ENCODE measurements at places on chromosomes 2 and 18. TPM values are rescaled to one million over a fixed set of nuclear protein-coding genes. Genes with fewer than 3 reads are reported as not detected.
A peak's percentile ranks its signal among the peaks of the same experiment; 100 is the strongest.

DNA sequence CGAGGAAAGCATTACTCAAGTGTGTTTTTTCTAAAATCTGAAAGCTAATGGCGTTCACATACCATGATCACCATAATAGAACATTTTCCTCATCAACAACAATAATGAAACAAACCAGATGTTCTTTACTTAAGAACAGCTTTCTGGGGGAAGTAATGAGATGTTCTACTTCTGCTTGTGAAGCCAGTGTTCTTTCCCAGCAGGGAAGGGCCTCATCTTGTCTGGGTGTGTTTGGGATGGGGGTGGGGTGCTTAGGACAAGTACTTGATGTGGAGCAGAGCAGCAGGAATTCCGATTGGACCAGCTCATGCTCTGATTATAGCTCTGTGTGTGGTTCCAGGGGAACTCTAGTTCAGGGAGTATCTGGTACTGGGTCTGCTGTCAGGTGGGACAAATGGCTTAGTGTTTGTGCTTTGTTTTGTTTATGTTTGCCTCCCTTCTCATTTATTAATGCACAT, 163.0 kb upstream of the NOSTRIN start:
- H3K4me1 ChIP-seq, result peaks cover 6% of the 10 kb centered on the region
- H3K4me3 ChIP-seq, result no peak overlapping the region
- no peak for DNase-seq
- no peaks in the 10 kb centered on the region for H3K27me3 ChIP-seq
- no peak overlapping the region for H3K27ac ChIP-seq

DNA sequence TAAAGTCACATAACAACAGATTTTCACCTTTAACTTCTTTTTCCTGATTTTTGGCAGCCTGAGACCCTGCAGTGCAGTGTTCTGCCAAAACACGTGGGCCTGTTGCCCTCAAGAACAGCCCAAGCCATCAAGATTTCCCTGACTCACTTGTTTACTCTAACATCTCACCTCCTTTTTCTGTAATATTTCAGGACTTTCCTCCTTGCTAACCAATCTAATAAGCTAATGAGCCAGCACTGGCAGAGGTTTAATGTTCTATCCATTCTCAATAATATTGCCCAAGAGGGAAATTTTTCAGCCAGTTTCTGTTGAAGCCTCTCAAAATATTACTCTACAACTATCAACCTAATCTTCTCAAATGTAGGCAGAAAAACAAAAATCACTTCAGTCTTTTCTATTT, 635.2 kb downstream of the DPP10 start:
- no peaks in the 10 kb centered on the region for H3K27me3 ChIP-seq
- H3K4me1 ChIP-seq, result no peaks in the 10 kb centered on the region
- H3K36me3 ChIP-seq, result no peaks in the 10 kb centered on the region
- no peak overlapping the region for H3K27ac ChIP-seq

GRCh38 chr2:201607568-201607967, 35.7 kb downstream of the TMEM237 start:
- no peaks in the 10 kb centered on the region for H3K36me3 ChIP-seq
- peaks cover 23% of the 10 kb centered on the region for H3K27me3 ChIP-seq
- no peak for DNase-seq

The RAMP1 gene
- total RNA-seq, result 5.8 TPM

GRCh38 chr18:42268798-42269197, 313.8 kb downstream of the PIK3C3 start:
- H3K36me3 ChIP-seq, result no peaks in the 10 kb centered on the region
- H3K27me3 ChIP-seq, result no peaks in the 10 kb centered on the region
- H3K27ac ChIP-seq, result no peak overlapping the region
- no peak overlapping the region for H3K4me3 ChIP-seq
- no peak for DNase-seq

The ALPP gene
- total RNA-seq, result not detected

The ZNF521 gene
- total RNA-seq, result not detected

- H3K36me3 ChIP-seq, result peaks cover 3% of the 10 kb centered on the region
- H3K4me3 ChIP-seq, result no peak overlapping the region
- H3K4me1 ChIP-seq, result peaks cover 31% of the 10 kb centered on the region
- H3K27ac ChIP-seq, result no peak overlapping the region
- no peaks in the 10 kb centered on the region for H3K27me3 ChIP-seq
Observed at GRCh38 chr2:148519013-148519412, 125.5 kb upstream of the EPC2 start.

The CHRND gene
- not detected for total RNA-seq

GRCh38 chr2:56688661-56689060, 504.9 kb downstream of the CCDC85A start:
- no peaks in the 10 kb centered on the region for H3K36me3 ChIP-seq
- H3K4me3 ChIP-seq, result no peak overlapping the region
- H3K4me1 ChIP-seq, result no peaks in the 10 kb centered on the region
- H3K27ac ChIP-seq, result no peak overlapping the region
- DNase-seq, result no peak

GRCh38 chr2:78281164-78281563, 744.3 kb upstream of the REG3G start:
- no peaks in the 10 kb centered on the region for H3K36me3 ChIP-seq
- H3K4me3 ChIP-seq, result no peak overlapping the region
- H3K4me1 ChIP-seq, result no peaks in the 10 kb centered on the region
- H3K27me3 ChIP-seq, result no peaks in the 10 kb centered on the region

- no peaks in the 10 kb centered on the region for H3K4me1 ChIP-seq
- H3K27ac ChIP-seq, result no peak overlapping the region
- no peaks in the 10 kb centered on the region for H3K27me3 ChIP-seq
Observed at GRCh38 chr2:123540291-123540690, 484.8 kb upstream of the CNTNAP5 start.

DNA sequence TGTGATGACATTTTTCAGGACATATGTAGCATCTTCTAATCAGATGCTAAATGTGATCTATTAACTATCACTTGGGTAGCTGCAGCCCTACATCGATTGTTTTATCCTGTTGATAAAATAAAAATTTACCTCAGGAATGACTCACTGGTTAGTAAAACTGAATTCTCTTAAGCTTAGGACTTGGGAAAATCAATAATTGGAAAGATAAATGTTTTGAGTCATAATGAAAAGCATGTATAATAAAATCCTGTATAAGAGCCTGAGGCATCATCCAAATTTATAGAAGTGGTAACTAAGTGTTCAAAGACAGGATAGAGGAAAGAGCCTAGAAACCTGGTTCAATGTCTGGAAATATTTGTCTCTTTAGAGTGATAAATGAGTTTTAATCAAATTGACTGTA, 168.1 kb upstream of the VWC2L start:
- H3K36me3 ChIP-seq, result no peaks in the 10 kb centered on the region
- no peak for DNase-seq
- no peak overlapping the region for H3K4me3 ChIP-seq

GRCh38 chr18:50651334-50651733, 91.4 kb downstream of the MAPK4 start:
- no peak overlapping the region for H3K27ac ChIP-seq
- H3K36me3 ChIP-seq, result no peaks in the 10 kb centered on the region
- H3K4me3 ChIP-seq, result no peak overlapping the region
- H3K4me1 ChIP-seq, result no peaks in the 10 kb centered on the region

- no peak for DNase-seq
- H3K36me3 ChIP-seq, result no peaks in the 10 kb centered on the region
- H3K4me3 ChIP-seq, result no peak overlapping the region
- no peaks in the 10 kb centered on the region for H3K4me1 ChIP-seq
- H3K27ac ChIP-seq, result no peak overlapping the region
- peaks cover 32% of the 10 kb centered on the region for H3K27me3 ChIP-seq
Observed at GRCh38 chr2:74632939-74633312, 15.2 kb downstream of the M1AP start.

- no peaks in the 10 kb centered on the region for H3K36me3 ChIP-seq
- peaks cover 1% of the 10 kb centered on the region for H3K27me3 ChIP-seq
- DNase-seq, result no peak
- H3K27ac ChIP-seq, result no peak overlapping the region
- no peaks in the 10 kb centered on the region for H3K4me1 ChIP-seq
Observed at GRCh38 chr18:44411262-44411905, 269.3 kb upstream of the SETBP1 start.

DNA sequence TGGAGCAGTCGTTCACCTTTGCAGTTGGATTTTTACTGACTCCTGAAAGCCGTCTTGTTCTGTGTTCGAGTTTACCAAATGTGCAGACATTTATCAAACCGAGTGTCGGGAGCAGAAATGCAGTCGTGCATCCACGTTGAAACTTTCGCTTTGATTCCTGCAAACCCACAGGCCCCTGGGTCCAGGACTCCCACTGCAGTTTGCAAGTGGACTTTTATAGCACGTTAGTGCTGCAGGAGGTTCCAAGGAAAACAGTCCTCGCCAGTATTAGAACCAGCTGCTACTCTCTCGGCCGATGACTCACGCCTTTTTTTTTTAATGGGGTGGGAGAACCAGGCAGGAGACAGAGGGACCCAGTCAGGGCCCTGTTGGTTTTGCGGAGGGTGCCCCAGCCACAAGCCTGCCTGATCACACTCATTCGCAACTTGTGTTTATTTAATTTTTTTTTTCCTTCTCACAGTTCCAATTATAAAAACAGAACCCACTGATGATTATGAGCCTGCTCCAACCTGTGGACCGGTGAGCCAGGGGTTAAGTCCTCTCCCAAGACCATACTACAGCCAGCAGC, 90.1 kb downstream of the NFATC1 start:
- H3K27ac ChIP-seq, result no peak overlapping the region
- no peaks in the 10 kb centered on the region for H3K27me3 ChIP-seq
- H3K4me1 ChIP-seq, result no peaks in the 10 kb centered on the region
- H3K4me3 ChIP-seq, result no peak overlapping the region

GRCh38 chr2:148653437-148653836, 8.9 kb downstream of the EPC2 start:
- no peak overlapping the region for H3K27ac ChIP-seq
- no peaks in the 10 kb centered on the region for H3K27me3 ChIP-seq
- no peak overlapping the region for H3K4me3 ChIP-seq
- DNase-seq, result no peak

DNA sequence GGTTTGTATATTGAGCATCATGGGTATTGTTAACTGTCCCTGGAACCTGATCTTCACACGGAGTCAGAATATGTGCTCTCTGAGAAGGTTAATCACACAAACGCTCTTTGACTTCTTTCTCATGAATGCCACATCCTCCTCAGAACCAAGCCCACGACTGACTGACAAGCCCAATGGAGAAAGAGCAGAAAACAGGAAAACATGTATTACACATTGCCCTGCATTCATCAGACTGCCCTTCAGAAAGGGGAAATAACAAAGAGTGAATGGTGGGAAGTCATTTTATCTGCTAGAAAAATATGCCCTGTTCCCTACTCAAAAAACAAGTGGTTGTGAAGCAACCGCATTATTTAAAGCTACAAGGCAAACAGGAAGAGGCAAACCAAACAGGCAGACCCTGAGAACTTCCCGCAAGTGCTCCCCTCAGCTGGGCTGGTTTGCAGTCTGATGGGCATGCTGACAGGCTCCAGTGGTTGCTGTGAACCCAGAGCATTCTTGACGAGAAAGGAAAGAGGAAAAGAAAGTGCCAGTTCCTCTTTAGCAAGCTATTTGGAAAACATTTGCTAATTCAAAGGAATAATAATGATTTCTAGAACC, 172.9 kb upstream of the SETBP1 start:
- no peak overlapping the region for H3K4me3 ChIP-seq
- no peaks in the 10 kb centered on the region for H3K27me3 ChIP-seq
- H3K36me3 ChIP-seq, result peaks cover 13% of the 10 kb centered on the region
- peak; percentile 66 for DNase-seq

The MYL12A gene
- 858 TPM for total RNA-seq

DNA sequence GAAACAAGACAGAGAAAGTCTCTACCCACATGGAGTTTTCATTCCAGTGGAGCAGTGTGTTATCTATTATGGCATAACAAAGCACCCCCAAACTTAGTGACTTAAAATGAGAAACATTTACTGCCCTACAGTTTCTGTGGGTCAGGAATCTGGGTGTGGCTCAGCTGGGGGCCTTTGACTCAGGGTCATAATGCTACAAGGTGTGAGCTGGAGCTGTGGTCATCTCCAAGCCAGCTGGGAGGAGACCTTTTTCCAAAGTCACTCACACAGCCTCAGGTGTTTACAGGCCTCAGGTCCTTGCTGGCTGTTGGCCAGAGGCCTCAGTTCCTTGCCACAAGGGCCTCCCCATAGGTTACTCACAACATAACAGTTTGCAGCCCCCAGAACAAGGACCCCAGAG, 169.2 kb downstream of the ETAA1 start:
- H3K36me3 ChIP-seq, result no peaks in the 10 kb centered on the region
- H3K4me3 ChIP-seq, result no peak overlapping the region
- no peaks in the 10 kb centered on the region for H3K4me1 ChIP-seq
- no peak for DNase-seq
- H3K27me3 ChIP-seq, result no peaks in the 10 kb centered on the region

- H3K4me3 ChIP-seq, result no peak overlapping the region
- no peak for DNase-seq
- no peaks in the 10 kb centered on the region for H3K27me3 ChIP-seq
- no peaks in the 10 kb centered on the region for H3K4me1 ChIP-seq
- H3K36me3 ChIP-seq, result no peaks in the 10 kb centered on the region
- H3K27ac ChIP-seq, result no peak overlapping the region
Observed at GRCh38 chr2:186379052-186379451, 107.0 kb upstream of the ZC3H15 start.

DNA sequence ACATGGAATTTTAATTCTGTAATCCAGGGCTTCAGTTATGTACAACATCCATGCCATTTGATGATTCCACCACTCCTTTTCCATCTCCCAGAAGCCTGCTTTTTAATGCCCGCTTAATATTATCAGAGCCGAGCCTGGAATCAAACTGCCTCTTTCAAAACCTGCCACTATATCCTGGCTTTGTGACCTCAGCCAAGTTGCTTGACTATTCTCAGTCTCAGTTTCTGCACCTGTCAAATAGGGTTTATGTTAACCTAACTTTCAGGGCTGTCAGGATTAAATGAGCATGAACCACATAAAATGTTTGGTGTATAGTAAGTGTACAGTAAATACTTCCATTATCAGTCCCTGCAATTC, 108.7 kb downstream of the XRCC5 start:
- no peak for DNase-seq
- no peaks in the 10 kb centered on the region for H3K27me3 ChIP-seq
- no peak overlapping the region for H3K4me3 ChIP-seq
- peaks cover 61% of the 10 kb centered on the region for H3K4me1 ChIP-seq
- peaks cover 48% of the 10 kb centered on the region for H3K36me3 ChIP-seq

The CD28 gene
- total RNA-seq, result 27.2 TPM

The RAX gene
- total RNA-seq, result not detected

DNA sequence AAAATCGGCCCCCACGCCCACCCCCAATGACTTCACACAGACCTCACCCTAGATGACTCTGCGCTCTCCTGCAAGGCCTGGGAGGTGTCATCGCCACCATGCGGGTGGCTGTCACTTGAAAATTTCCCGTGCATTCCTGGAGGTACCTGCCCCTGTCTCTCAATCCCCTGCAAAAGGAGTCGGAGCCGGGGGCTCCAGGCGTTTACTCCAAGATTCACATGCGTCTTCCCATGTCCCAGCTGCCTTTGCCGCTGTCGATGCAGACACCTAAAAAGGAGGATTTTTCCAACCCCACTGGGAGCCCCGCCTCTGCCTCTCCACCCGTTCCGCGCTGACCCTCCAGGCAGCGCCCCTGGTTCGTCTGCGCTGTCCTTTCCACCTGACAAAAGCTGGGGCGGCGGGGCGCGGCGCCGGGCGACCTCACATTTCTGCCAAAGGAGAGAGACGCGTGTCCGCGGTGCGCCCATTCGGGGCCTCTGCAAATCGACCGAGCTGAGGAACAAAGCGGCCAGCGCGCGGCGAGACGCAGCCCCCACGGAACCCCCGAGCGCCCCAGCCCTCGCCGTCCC, 667 bp downstream of the REEP1 start:
- DNase-seq, result no peak
- peaks cover 76% of the 10 kb centered on the region for H3K27me3 ChIP-seq
- peak overlapping the region; percentile 71 for H3K4me3 ChIP-seq
- no peak overlapping the region for H3K27ac ChIP-seq
- peaks cover 16% of the 10 kb centered on the region for H3K4me1 ChIP-seq

The PCARE gene
- not detected for total RNA-seq

The AQP12A gene
- total RNA-seq, result not detected

GRCh38 chr2:199690225-199690624, 160.8 kb downstream of the FTCDNL1 start:
- no peak for DNase-seq
- H3K27ac ChIP-seq, result no peak overlapping the region
- H3K27me3 ChIP-seq, result no peaks in the 10 kb centered on the region
- no peaks in the 10 kb centered on the region for H3K36me3 ChIP-seq
- H3K4me1 ChIP-seq, result peaks cover 10% of the 10 kb centered on the region

Data from activated CD8-positive, alpha-beta T cell treated with anti-CD3 and anti-CD28 coated beads, Interleukin-2, amount 10 ng/mL, durations not matched to agents 7 days and 5 days (primary cell).